ENCODE measurements at places on chromosomes 5 and 9.

DNA sequence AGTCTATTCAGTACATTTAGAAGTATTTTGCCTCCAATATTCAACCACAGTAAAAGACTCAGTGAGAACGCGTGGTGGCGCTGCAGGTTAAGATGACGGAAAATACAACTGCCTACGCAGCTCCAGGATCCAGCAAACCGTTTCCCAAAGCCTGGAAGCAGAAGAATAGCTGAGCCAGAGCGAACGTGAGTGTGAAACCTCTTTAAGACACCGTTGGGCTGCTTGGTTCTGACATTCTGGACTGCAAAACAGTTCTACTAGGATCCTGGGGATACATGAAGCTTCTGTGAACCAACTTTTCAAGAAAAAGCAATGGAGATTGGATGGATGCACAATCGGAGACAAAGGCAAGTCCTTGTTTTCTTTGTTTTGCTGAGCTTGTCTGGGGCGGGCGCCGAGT lies at the start of gene PCDHB16:
TSS of gene PCDHB16 (plus strand) at position 140 of the 400 bp plus-strand sequence. CDS start at position 313, 173 bp downstream.
- DNase-seq: no peak

DNA sequence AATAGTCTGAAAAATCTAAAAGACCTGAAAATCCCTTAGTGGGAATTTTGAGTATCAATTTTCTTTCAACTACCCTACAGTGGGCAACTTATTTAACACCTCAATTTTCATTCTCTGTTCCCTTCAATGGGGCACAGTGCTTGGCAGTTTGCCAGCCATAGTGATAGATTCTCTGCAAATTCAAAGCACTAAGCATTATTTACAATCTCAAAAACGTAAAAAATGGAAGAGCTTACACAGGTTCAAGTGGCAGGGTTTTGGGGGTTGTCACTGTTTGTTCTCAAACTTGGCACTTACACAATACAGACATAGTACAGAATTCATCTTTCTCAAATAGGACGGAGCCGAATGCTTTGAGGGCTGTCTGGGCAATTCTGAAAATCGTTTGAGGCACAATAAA lies 515.0 kb downstream of the EFNA5 start:
- DNase-seq: no peak

DNA sequence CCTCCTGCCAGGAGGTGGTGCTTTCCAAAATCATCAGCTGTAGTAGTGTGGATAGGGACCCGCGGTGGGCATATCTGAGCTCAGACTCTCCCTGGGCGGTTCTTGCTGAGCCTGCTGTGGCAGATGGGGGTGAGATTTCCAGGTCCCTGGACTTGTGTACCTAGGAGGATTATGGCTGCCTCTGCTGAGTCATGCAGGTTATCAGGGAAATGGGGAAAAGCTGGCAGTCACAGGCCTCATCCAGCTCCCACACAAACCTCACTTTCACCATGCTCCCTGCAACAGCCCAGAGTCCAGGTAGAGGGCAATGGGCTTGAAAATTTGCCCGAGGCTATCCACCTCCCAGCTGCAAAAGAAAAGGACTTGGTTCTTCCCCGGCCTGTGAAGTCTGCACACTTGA lies 23.4 kb upstream of the MAMDC2 start:
- no peak for DNase-seq

DNA sequence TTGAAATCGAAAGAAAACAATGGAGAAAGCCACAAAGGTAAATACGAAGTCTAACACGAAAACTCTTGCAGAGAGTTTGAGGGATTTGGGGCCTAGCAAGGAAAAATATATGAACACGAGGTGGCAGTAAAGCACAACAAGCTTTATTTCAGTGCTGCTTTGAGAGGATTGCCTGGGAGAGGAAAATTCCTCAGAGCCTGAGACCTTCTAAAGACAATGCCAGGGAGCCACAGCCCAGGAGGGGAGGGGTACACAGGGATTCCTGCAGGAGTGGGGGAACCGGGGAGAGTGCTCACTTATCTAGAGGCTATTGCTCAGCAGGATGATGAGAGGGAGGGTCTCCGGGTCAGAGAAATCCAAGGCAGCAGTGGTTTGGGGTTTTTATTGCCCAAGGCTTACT lies 134.9 kb upstream of the ADCY2 start:
- no peak for DNase-seq

DNA sequence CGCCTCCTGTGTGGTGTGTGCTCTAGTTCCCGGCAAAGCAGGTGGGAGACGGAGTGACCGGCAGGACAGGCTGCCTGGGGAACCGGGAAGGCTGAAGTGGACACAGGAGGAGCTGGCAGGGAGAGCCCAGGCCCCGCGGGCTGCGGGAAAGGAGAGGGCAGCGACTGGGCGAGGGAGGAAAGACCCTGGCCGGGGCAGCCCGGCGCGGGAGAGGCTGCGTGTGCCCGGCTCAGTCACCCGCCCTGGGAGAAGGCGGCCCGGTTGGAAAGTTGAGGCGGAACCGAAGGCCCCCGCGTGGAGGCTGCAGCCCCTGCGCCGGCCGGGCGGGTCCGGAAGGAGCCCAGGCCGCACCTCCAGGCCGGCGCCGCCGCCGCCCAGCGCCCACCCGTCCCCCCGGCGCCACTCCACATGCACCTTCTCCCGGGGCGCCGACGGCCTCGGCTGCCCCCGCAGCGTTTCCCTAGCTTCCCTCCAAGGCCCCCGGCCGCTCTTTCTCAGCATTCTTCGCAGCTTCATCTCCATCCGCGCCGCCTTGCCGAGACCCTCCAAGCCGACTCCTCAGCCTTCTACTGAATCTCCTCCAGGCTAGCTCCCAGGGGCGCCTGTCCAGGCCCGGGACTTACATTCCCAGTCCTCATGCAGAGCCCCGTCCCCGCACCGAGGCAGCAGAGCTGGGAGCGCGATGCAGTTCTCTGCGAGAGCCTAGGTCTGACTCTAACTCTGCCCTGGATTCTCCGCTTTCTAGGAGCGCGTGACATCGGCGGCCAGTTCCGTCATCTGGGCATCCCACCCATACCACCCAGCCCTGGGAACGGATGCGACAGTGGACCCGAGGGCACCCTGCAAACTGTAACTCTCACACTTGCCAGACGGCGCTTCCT lies 152.0 kb downstream of the ERCC6L2 start:
- no peak for DNase-seq

DNA sequence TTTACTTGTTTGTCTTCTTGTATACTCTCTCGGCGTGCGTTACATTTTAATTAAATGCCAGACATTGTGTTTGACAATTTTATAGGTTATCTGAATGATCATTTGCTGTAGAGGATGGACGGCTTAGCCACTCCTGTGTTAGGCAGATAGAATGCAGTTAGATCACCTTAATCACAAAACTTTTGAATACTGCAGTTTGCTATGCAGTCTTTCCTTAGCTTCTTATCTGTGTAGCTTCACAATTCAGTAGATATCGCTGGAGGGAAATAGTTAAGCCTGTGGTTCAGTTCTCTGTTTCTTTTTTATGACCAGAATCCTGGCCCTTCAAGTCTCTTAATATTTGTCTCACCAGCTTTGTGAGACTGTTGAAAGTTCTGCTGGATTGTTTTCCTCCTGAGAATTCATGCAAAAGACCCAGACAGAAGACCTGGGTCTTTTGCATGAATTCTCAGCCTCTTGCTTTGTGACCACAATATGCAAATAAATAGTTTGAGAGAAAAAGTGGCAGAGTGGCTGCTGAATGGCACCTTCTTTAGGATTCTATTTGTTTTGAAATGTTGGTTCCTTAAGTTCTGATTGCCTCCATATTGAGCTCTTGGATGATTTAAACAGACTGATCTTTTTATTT lies 40.2 kb downstream of the RASA1 start:
- no peak for DNase-seq

GRCh38 chr5:102855681-102856388 lies 100.7 kb downstream of the PAM start:
- no peak for DNase-seq

DNA sequence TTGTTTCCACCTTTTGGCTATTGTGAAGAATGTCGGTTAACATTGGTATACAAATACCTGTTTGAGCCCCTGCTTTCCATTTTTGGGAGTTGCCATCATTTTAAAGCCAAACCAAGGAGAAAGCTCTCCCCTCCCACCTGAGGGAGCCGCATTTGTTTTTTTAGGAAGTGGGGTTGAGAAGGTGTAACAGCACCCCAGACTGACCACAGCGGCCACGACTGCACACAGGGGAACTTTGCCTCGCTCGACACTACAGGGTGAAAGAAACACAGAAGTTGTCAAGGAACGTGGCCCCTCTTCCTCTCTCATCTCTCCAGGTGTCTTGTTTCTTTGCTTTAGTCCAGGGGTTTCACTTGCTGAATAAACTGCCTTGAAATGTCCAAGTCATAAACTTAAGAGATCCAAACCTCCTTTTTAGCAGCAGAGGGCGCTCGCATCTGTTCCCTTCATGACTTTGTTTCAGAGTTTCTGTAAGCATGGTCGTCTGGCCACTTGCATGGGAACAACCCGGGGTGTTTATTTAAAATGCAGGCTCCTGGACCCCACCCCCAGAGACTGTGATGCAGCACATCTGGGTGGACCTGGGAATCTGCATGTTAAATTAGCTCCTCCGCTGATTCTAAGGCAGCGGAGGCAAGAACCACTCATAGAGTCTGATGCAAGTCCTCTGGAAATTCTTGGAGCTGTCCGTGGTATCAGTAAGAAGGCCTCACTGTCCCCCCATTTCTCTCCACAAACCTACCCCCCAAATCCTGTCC lies 2.1 kb upstream of the TTLL11 start:
- no peak for DNase-seq

GRCh38 chr5:38104497-38105230 lies 153.7 kb upstream of the EGFLAM start:
- no peak for DNase-seq

DNA sequence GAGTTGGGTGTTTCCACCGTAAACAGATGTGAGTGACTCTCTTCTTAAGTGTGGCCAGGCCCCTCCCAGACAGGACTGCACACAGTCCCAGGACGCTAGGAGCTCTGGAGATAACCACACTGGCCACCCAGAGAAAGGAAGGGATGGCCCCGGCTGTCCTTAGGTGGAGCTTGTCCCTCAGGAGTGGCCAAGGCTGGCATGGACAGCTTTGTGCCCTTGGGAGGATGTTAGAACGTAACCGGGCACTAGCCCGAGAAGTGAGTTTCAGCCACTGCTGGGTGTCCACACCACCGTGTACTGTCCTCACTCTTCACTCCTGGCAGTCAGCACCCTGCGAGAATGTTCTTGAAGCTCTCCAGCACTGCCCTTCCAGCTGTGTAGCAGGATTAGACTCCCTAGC lies 35.8 kb upstream of the FCN2 start:
- no peak for DNase-seq

GRCh38 chr9:26462213-26462612 lies 430.4 kb downstream of the CAAP1 start:
- no peak for DNase-seq

DNA sequence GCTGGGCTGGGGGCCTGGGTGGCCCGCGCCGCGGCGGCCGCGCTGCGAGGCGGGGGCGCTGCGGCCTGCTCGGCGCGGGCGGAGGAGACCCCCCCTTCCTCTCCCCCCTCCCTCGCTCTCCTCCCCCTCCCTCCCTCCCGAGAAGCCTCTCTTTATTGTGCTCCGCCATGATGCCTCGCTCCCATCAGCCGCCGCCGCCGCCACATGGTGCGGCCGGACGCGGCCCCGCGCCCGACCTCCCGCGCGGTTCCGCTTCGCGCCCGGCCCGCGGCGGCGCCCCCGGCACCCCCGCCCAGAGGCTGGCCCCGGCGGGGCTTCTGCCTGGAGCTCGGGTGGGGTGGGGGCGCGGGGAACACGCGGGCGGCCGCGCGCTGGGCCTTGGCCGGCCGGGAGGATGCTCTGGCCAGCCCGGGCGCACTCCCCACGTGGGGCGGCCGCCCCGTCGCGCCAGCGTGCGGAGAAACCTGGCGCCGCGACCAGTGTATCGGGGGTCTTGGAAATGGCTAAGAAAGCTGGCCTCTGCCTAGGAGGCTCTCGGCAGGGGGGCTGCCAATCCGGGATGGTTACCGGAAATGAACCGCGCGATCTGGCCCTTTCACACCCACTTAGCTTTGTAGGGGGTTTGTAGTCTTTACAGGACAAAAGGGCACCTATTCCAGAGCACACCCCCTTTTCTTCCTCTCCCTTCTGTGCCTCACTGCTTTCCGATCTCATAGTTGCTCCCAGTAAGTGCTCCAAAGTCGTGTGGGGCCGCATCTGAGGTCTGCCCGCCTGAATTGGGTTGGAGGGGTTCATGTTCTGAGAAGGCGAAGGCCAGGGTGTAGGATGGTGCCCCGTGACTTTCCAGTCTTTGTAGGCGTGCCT lies 1.0 kb downstream of the SET start:
- no peak for DNase-seq

GRCh38 chr9:81074221-81074620 lies 615.1 kb downstream of the TLE1 start:
- no peak for DNase-seq

DNA sequence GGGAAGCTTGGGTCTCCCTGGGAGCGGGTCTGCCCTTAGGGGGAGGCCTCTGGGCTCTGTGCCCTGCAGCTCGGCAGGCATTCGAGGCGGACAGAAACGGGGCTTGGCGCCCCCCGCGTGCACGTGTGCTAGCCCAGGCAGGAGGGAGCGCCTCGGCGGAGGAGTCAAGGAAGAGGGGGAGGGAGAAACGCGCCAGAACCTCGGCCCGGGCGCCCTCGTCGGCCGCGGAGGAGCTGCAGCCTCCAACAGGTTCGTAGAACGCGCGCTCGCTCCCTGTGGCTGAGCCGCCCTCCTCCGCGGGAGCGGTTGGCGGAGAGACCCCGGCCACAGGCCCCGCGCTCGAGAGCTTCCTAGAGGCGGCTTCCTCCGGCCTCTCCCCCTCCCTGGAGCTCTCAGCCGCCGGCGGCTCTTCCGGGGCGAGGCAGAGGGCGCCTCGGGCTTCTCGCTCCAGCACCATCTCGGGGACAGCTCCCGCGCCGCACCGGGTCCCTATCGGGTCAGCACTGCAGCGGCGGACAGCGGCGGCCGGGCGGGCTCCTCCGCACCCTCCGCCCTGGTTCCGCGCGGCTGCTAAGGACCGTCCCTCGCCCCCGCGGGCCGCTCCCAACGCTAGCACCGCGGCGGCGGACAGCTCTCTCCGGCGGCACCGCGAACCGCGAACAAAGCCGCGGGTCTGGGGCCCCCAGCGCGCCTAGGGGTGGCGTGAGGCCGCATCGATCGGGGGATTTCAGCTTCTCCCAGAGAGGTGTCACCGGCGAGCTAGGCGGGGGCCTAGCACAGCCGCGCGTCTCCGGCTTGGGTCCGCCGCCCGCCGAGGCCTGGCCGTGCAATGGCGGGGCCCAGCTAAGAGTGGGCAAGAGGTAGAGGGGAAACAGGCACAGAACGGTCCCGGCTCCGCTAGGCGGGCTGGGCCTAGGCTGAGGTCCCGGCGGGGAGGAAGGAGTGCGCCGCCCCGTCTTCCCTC lies 74.6 kb upstream of the CPLX2 start:
- peak; percentile 74 for DNase-seq

DNA sequence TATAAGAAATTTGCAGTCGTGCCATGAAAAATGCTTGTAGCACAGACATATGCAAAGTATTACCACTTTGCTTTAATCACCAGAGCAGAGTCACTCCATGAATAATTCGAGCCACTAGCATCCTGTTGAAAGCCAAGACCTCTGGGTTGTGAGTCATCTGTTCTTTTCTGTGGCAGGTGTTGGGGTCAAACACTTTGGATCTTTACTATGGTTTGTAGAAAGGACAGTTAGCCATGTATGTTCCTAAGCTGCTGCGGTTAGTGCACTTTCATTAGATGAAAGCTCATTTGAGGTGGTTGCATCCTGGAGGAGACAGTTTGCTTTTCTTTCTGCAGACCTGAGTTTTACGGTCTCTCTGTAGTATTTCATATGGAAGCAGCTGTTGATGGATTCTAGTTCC lies 223.7 kb downstream of the DMRT2 start:
- no peak for DNase-seq

GRCh38 chr5:159936686-159937329 lies 20.5 kb downstream of the ADRA1B start:
- no peak for DNase-seq
